ENCODE measurements at places on chromosomes 11 and 22.

GRCh38 chr11:2913019-2913431 is 16.2 kb downstream of the PHLDA2 start:
- no peak for DNase-seq

- peak; percentile 92 for DNase-seq
These were observed at the start of gene TESMIN for GRCh38 chr11:68751331-68751856. Gene TESMIN (minus strand): TSS chr11:68751520. CDS start chr11:68750660, 860 bp downstream.

GRCh38 chr11:67564230-67564629 is 19.4 kb upstream of the GSTP1 start:
- DNase-seq = no peak

DNA sequence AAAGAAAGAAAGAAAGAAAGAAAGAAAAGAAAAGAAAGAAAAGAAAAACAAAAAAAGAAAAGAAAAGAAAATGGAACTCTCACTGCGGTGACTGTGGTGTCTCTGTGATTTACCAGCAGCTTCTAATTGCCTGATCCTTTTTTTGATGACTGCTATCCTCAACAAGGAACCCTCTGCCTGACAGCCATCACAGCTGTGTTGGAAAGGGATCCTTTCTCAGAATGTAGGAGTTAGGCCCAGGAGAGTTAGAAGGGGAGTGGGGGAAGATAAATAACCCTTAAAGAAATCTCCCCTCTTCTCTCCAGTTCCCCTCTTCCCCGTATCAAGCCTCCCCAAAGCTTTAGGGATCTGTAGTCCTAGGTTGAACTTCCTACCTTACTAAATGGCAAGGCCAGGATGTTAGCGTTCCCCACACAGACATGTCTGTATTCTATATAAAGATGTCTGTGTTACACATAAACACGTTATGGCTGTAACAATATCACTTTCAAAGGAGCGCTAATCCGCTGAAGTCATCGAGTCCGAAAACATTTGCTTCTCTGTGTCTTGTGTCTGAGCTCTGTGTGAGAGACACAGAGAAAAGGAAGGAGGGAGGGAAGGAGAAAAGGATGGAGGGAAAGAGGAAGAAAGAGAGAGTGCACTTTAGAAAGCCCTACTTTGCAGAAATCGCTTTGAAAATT is 26.8 kb upstream of the WT1 start:
- DNase-seq = no peak

Measured in CD4-positive, alpha-beta T cell treated with Interleukin-1 beta for 1 hour (primary cell).